ENCODE measurements at places on chromosomes 12 and 14.

DNA sequence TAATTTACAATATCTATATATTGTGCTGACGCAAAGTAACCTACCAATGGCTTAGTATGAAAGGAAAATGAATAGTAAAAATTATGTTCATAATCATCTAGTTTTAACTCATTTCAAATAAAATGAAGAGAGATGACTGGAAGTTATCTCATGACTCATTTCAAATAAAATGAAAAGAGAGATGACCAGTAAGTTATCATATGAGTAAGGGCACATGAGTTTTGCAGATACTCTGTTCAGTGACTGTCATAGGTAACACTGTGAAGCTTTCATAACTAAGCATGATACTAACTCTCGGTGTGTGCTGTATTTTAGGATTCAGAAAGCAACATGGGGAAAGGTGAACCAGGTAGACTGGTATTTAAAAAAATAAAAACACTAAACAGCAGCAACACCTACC lies 364.5 kb upstream of the DIO2 start:
- DNase-seq = no peak

- no peak for DNase-seq
These were observed at the start of gene KCNK13 for GRCh38 chr14:90061685-90062126. KCNK13 (plus strand) TSS chr14:90061994; CDS start chr14:90062206, 212 bp downstream.

DNA sequence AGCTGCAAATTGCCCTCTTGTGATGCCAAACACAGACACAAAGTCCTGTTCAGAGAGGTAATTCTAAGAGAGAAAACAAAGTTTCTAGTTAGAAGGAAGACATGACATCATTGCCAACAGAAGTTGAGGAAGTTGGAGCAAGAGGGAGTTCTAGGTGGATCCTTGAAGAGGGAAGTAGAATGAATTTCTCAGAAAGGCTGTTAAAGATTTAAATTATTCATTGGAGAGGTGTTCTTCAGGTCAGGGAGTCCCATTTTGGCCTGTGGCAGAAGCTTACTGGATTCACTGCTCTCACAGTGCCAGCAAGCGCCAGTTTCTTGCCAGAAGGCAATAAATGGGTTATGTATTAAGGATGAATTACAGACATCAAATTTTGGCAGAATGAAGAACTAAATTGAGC lies 15.3 kb downstream of the TSFM start:
- no peak for DNase-seq

GRCh38 chr12:41528874-41529273 lies 340.8 kb downstream of the PDZRN4 start:
- no peak for DNase-seq

DNA sequence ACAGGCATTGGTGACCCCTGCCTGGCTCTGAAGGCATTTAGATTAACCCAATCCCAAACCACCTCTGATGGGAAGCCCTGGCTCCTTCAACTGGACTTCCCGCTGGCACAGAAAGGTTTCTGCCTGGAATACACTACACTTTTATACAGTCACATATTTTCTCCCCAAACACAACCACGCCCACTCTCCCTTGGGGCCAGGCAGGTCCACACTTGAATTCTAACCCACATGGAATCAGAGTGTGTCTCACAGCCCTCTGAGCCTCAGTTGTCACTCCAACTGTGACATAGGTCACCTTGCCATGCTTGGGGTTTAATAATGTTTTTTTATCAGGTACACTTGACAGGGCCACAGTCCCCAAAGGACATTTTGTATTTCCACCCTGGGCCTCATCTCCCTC lies 368.6 kb downstream of the BCL11B start:
- peak; percentile 45 for DNase-seq

DNA sequence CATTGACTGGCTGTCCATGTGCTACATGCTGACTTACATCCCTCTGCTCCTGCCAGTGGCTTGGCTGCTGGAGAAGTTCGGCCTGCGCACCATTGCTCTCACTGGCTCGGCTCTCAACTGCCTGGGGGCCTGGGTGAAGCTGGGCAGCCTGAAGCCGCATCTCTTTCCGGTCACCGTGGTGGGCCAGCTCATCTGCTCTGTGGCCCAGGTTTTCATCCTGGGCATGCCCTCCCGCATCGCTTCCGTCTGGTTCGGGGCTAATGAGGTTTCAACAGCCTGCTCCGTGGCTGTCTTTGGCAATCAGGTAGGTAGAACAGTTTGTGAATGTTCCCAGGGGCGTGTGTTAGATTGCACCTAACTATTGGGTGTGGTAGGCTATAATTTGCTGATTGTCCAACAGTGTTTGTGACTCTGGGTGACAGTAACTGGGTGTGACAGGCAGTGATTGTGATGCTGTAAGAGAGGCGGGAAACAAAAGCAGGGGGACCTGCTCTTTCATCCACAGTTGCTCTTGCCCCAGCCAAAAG lies 981 bp downstream of the FLVCR2 start:
- DNase-seq = no peak

- DNase-seq = no peak
These were observed 181.6 kb downstream of the KTN1 start for GRCh38 chr14:55761651-55762050.

All from H4 (cell line).